ENCODE measurements at places on chromosomes 12 and 14.

GRCh38 chr12:25382311-25383106 lies 131.8 kb upstream of the KRAS start:
- no peak for DNase-seq

- DNase-seq: peak; percentile 50
Measured at GRCh38 chr14:81269100-81269978, 48.6 kb upstream of the GTF2A1 start.

- no peak for DNase-seq
Measured at GRCh38 chr14:75044322-75044721, 6.9 kb downstream of the MLH3 start.

GRCh38 chr14:104393898-104394381 lies 185.6 kb upstream of the C14orf180 start:
- DNase-seq: peak; percentile 32

- DNase-seq: no peak
Measured at GRCh38 chr12:8912914-8913313, 1.4 kb upstream of the PHC1 start.

DNA sequence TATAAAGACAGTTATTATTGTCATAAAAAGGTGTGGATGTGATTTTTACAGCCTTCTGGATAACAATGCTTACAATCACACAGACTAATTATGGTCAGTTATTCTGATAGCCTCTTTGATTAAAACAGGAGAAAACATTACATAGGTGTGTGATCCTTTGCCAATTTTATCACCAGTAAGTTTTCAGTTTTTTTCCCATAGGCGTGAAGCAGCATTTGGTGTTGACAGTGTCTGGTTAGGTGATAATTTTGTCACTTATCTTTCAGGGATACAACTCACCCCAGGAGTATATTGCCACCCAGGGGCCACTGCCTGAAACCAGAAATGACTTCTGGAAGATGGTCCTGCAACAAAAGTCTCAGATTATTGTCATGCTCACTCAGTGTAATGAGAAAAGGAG lies 208.8 kb downstream of the EPS8 start:
- DNase-seq: no peak

GRCh38 chr12:7269273-7269672 lies 34.6 kb upstream of the ACSM4 start:
- DNase-seq: no peak

GRCh38 chr14:103502877-103503276 lies 19.8 kb downstream of the CKB start:
- no peak for DNase-seq

- DNase-seq: peak; percentile 71
Measured at GRCh38 chr12:21774358-21775132, at the start of gene KCNJ8. Gene KCNJ8 (minus strand): TSS chr12:21774706. CDS start chr12:21773616, 1,090 bp downstream.
